ENCODE measurements at places on chromosomes 1 and 21. TPM values are rescaled to one million over a fixed set of nuclear protein-coding genes. Genes with fewer than 3 reads are reported as not detected.

- DNase-seq = no peak
Measured at GRCh38 chr1:85976516-85977205, 179.9 kb downstream of the COL24A1 start.

Gene SLC22A15
- total RNA-seq = 7.0 TPM

- DNase-seq = no peak
Measured at GRCh38 chr1:203077956-203078355, 7.9 kb downstream of the MYOG start.

Gene IL22RA1
- not detected for total RNA-seq

GRCh38 chr1:52631759-52632331, 1.1 kb upstream of the SHISAL2A start:
- DNase-seq = no peak

DNA sequence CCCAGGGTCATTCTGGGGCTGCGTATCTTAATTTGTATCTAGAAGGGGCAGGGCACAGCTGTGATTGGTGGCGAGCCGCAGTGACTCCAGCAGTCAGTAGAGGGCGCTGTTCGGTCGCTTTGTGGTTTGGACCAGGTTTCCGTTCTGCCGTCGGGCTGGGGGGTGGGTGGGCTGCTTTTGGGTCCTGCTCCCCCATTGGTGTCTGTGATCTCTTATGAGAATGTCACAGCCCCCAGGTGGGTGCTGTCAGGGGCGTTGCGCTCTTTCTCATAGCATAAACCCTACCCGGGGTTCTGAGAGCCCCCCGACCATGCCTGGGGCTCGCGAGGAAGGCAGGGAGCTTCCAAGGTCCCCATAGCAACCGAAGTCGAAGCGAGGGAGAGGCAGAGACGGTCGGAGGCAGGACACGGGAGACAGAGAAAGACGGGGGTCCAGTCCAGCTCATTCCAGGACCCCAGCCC, 5.4 kb downstream of the TFF3 start:
- peak; percentile 64 for DNase-seq

DNA sequence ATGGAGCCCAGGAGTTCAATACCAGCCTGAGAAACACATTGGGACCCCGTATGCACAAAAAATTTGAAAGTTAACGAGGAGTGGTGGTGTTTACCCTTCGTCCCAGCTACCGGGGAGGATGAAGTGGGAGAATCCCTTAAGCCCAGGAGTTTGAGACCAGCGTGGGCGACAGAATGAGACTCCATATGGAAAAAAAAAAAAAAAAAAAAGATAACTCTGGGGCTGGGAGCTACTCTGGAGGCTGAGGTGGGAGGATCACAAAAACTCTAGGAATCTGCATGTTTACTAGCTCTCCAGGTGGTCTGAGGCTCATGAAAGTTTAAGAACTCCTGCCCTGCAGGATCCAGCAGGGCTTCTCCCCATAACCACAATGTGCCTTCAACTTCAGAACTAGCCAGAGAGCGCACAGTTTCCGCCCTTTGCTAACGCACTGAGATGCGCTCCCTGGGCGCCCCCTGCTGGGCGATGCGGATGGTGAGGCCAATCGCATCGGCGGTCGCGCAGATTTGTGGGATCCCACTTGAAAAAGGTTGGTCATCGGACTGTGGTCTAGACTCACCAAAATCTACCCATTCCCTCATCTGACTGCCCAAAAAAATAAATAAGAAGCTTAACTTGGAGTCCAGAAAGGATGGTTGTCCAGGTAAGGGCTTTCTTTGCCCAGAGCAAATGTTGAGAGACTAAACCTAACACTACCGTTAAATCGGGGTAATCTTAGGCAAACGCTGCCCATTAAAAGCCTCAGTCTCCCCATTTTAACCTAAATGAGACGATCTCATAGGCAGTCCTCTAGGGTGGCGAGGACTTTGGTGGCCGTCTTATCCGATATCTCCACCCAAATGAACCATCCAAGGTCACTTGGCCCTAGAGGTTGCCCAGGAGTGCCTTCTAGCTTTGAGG, 8.8 kb downstream of the ZNF683 start:
- DNase-seq = peak; percentile 84

DNA sequence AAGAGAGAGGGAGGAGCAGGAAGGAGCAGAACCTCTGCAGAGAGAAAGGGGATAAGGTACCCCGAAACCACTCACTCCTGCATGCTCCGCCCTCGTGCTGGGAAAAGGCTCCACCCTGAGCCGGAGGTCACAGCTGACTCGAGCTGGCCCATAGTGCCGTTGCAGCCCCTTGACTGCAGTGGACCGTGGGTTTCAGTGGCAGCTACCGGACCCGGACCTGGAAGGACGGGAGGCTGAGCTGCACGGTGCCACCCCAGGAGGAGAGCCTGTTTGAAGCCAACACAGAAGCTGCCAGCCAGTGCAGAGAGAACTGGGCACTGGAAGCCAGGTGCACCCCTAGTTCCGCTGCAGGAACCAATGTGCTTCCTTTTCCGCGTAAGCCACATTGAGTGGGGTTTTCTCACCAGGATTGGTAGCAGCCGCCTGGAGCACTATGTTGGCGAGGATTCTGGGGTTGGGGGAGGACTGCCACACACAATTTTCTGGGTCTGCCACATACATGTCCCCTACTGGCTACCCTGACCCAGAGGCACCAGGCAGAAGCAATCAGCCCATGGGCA, 83.3 kb downstream of the FBXO2 start:
- DNase-seq = no peak

Gene INAVA
- total RNA-seq = 7.3 TPM

- no peak for DNase-seq
Measured at GRCh38 chr1:239811211-239811885, 280.3 kb upstream of the FMN2 start.

Gene PLEKHG5
- total RNA-seq = 8.1 TPM

Gene CELA2A
- total RNA-seq = not detected

DNA sequence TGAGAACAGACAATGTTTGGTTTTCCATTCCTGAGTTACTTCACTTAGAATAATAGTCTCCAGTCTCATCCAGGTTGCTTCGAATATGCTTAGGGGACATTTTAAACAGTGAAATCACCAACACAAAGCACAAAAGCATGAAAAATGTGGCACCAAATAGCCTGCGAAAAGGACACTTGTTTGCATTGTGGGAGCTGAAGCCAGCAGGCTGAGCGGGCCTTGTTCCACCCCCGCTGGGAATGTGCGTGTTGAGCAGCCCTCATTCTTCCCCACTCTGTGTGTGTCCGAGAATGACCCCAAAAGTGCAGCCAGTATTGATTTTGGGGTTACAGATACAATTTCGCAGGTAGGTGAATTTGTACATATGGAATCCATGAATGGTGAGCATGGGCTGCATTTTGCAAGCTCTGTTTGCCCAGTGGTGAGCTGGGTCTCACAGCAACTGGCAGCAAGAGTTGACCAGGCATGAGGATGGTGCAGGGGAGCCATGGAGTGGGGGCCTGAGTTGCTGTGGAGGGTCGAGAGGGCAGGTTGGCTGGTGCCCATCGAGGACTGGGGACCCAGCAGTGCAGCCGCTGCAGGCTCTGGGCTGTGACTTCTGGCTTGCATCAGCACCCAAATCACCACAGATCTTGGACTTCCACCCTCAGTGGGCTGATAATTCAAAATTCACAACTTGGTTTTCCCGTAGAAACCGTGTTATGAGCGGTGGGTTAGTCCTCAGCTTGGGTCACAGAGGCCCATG, 29.4 kb downstream of the NENF start:
- DNase-seq = no peak

DNA sequence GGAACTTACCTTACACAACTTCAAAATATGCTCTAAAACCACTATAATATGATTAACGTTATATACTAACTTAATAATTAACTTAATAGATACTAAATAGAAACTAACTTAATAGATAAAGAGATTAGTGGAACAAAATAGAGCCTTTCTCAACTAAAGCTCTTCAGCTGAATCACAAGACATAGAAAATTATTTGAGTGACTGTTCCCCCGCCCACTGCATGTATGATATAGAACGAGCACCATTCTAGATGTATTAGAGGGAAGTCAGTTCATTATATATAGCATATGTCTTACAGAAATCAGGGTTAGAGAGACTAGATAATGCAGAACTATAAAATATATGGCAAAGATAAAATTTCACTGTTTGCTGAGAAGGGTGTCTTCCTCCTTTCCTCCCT, 16.3 kb downstream of the LYPLAL1 start:
- no peak for DNase-seq
